Lung (tissue), 17 donors: ENCODE measurements at places on chromosomes 11 and 22. TPM values are rescaled to one million over a fixed set of nuclear protein-coding genes. Genes with fewer than 3 reads are reported as not detected.

FXYD6 gene
- 70.0 TPM for total RNA-seq

KCNJ1 gene
- 0.12 TPM for total RNA-seq

- H3K4me3 ChIP-seq = no peak overlapping the region
- H3K27ac ChIP-seq = no peak overlapping the region
- H3K27me3 ChIP-seq = no peaks in the 10 kb centered on the region
- no peak for DNase-seq
- H3K36me3 ChIP-seq = no peaks in the 10 kb centered on the region
- H3K4me1 ChIP-seq = peaks cover 2% of the 10 kb centered on the region
Measured at GRCh38 chr11:128411812-128412211, 175.5 kb downstream of the ETS1 start.

- no peaks in the 10 kb centered on the region for H3K36me3 ChIP-seq
- H3K27ac ChIP-seq = peak overlapping the region; percentile 98
- peaks cover 2% of the 10 kb centered on the region for H3K4me1 ChIP-seq
- no peaks in the 10 kb centered on the region for H3K27me3 ChIP-seq
Measured at GRCh38 chr11:9566561-9567063, 6.9 kb upstream of the WEE1 start.

DNA sequence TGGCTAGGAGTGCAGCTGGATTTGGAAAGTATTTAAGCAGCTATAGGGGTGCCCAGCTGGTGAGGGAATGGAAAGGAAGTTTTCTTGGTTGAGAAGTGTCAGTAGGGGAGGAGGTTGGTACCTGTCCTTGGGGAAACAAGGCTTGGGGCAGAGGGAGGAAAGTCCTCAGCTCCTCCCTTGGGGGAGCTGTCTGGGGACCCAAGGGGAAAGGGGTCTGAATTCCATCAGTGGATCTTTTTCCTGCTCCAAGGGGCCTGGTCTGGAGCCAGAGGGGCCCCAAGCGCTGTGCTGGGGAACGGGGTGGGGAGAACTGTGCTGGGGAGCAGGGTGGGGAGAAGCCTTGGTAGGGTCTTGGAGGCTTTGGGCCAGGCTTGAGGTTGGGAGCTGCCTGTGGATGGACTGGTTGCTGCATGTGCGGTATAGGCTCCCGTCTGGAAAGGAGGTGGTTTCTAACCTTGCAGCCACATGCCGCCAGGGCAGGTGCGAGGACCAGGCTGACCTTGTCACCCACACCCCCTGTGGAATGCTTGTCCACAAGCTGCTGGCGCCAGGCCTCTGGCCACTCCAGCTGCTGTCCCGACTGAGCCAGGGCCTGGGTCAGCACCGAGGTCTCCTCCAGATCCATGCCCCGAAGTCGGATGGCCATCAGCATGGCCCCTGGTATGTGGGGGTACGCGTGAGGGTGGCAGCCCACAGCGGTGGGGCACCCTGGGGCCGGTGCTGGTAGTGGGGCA lies 963 bp downstream of the TYMP start:
- peak overlapping the region; percentile 64 for H3K4me3 ChIP-seq

SLC36A4 gene
- 19.3 TPM for total RNA-seq

FAM83F gene
- 1.0 TPM for total RNA-seq

DNA sequence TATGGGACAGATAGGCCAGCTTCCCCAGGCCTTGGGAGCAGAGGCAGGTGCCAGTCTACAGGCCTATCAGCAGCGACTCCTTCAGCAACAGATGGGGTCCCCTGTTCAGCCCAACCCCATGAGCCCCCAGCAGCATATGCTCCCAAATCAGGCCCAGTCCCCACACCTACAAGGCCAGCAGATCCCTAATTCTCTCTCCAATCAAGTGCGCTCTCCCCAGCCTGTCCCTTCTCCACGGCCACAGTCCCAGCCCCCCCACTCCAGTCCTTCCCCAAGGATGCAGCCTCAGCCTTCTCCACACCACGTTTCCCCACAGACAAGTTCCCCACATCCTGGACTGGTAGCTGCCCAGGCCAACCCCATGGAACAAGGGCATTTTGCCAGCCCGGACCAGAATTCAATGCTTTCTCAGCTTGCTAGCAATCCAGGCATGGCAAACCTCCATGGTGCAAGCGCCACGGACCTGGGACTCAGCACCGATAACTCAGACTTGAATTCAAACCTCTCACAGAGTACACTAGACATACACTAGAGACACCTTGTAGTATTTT lies 26.6 kb upstream of the L3MBTL2 start:
- no peak overlapping the region for H3K4me3 ChIP-seq
- H3K27ac ChIP-seq = no peak overlapping the region
- peaks cover 48% of the 10 kb centered on the region for H3K36me3 ChIP-seq
- no peak for DNase-seq

DNA sequence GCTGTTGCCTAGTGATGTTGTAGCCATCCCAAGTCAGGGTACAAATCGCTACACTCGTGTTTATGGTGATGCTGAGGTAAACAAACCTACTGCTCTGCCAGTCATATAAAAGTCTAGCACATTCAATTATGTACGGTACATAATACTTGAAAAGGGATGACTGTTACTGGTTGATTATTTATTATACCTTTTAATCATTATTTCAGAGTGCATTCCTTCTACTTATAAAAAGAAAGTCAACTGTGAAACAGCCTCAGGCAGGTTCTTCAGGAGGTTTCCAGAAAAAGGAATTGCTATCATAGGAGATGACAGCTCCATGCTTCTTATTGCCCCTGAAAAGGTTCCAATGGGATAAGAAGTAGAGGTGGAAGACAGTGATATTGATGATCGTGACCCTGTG lies 652.5 kb upstream of the KIRREL3 start:
- no peaks in the 10 kb centered on the region for H3K4me1 ChIP-seq
- no peaks in the 10 kb centered on the region for H3K27me3 ChIP-seq
- no peaks in the 10 kb centered on the region for H3K36me3 ChIP-seq
- DNase-seq = no peak
- no peak overlapping the region for H3K4me3 ChIP-seq

C11orf65 gene
- 0.49 TPM for total RNA-seq

DNA sequence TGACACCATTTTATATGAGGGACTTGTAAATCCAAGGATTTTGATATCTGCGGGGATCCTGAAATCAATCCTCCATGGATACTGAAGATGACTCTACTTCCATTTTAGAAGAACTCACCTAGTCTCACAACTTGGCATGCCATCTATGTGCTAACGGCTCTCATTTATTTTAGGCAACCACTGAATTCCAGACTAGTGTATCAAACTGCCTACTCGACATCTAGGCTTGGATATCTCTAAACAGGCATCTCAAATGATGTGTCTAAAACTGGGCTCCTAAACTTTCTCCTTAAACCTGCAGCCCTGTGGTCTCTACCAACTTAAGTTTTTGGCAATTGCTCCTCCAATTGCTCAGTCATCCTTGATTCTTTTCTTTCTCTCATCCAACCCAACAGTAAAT lies 31.2 kb upstream of the CLNS1A start:
- no peaks in the 10 kb centered on the region for H3K27me3 ChIP-seq
- no peak overlapping the region for H3K4me3 ChIP-seq
- no peaks in the 10 kb centered on the region for H3K4me1 ChIP-seq
- H3K27ac ChIP-seq = peak overlapping the region; percentile 68
- peaks cover 44% of the 10 kb centered on the region for H3K36me3 ChIP-seq

GRCh38 chr22:49321477-49322055 lies 506.1 kb downstream of the BRD1 start:
- H3K27me3 ChIP-seq = peaks cover 16% of the 10 kb centered on the region
- no peak overlapping the region for H3K4me3 ChIP-seq
- H3K4me1 ChIP-seq = no peaks in the 10 kb centered on the region

TECTA gene
- 1.0 TPM for total RNA-seq

DNA sequence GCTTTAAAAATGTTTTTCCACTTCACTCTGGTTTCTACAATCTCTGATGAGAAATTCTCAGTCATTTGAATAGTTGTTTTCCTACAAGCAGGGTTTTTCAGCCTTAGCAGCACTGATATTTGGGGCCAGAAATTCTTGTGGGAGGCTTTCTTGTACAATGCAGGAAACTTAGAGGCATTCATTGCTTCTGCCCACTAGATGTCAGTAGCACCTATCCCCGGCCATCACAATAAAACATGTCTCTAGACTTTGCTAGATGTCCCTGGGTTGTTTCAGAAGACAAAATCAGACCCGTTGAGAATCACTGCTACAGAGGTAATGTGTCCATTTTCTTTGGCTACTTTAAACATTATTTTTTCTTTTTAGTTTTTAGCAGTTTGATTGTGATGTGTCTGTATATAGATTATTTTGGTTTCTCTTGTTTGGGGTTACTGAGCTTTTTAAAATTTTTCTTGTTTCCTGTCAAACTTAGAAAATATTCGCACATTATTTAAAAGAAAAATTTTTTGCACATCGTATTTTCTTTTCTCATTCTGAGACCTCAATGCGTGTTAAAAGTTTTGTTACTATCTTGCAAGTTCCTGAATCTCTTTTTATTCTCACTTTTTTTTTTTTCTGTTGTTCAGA lies 60.8 kb upstream of the CCDC179 start:
- peak; percentile 82 for DNase-seq
- no peak overlapping the region for H3K27ac ChIP-seq
- no peaks in the 10 kb centered on the region for H3K4me1 ChIP-seq
- no peaks in the 10 kb centered on the region for H3K36me3 ChIP-seq
- H3K4me3 ChIP-seq = no peak overlapping the region

SMIM35 gene
- total RNA-seq = 0.17 TPM

PTPRCAP gene
- total RNA-seq = 8.8 TPM

GRCh38 chr11:114195981-114196731 lies 100.0 kb upstream of the NNMT start:
- peaks cover 38% of the 10 kb centered on the region for H3K4me1 ChIP-seq
- H3K4me3 ChIP-seq = no peak overlapping the region
- DNase-seq = peak; percentile 52
- no peaks in the 10 kb centered on the region for H3K36me3 ChIP-seq

GRCh38 chr11:2400762-2401435 lies 349 bp downstream of the TSSC4 start:
- H3K4me1 ChIP-seq = peaks cover 28% of the 10 kb centered on the region
- no peaks in the 10 kb centered on the region for H3K27me3 ChIP-seq
- DNase-seq = no peak
- H3K36me3 ChIP-seq = peaks cover 10% of the 10 kb centered on the region

TESMIN gene
- total RNA-seq = 1.8 TPM

- peaks cover 46% of the 10 kb centered on the region for H3K36me3 ChIP-seq
- H3K4me1 ChIP-seq = peaks cover 2% of the 10 kb centered on the region
Measured at GRCh38 chr11:6455070-6455469, 14.3 kb upstream of the HPX start.

P2RX6 gene
- 1.1 TPM for total RNA-seq

- no peak for DNase-seq
- no peaks in the 10 kb centered on the region for H3K4me1 ChIP-seq
- no peak overlapping the region for H3K27ac ChIP-seq
- H3K36me3 ChIP-seq = no peaks in the 10 kb centered on the region
Measured at GRCh38 chr11:34021977-34022735, 29.4 kb upstream of the CAPRIN1 start.

DNA sequence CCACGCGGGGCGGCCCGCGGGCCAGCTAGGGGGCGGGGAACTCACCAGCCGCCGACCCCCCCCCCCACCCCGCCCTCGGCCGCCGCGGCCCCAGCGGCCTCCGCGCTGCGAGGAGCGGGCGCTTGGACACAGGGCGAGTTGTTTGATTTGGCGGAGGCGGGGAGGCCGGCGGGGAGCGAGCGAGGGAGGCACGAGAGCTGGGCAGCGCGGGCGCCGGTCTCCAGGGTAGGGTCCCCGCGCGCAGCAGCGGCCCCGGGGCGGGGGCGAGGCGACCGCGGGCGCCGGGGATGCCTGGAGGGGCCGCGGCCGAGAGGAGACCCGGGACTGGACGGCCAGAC lies 64.4 kb downstream of the NAV2 start:
- H3K4me1 ChIP-seq = peaks cover 6% of the 10 kb centered on the region
- no peaks in the 10 kb centered on the region for H3K36me3 ChIP-seq
- DNase-seq = no peak
- no peaks in the 10 kb centered on the region for H3K27me3 ChIP-seq
- H3K27ac ChIP-seq = peak overlapping the region; percentile 74
- peak overlapping the region; percentile 37 for H3K4me3 ChIP-seq

- DNase-seq = peak; percentile 93
- no peak overlapping the region for H3K27ac ChIP-seq
- no peaks in the 10 kb centered on the region for H3K27me3 ChIP-seq
- no peak overlapping the region for H3K4me3 ChIP-seq
- H3K4me1 ChIP-seq = peaks cover 15% of the 10 kb centered on the region
- no peaks in the 10 kb centered on the region for H3K36me3 ChIP-seq
Measured at GRCh38 chr11:119709638-119710346, 19.2 kb downstream of the NECTIN1 start.

PVALB gene
- not detected for total RNA-seq

- no peaks in the 10 kb centered on the region for H3K27me3 ChIP-seq
- no peaks in the 10 kb centered on the region for H3K4me1 ChIP-seq
- H3K36me3 ChIP-seq = no peaks in the 10 kb centered on the region
- DNase-seq = no peak
- H3K27ac ChIP-seq = no peak overlapping the region
- H3K4me3 ChIP-seq = no peak overlapping the region
Measured at GRCh38 chr11:75492181-75492820, 33.4 kb downstream of the GDPD5 start.

DNA sequence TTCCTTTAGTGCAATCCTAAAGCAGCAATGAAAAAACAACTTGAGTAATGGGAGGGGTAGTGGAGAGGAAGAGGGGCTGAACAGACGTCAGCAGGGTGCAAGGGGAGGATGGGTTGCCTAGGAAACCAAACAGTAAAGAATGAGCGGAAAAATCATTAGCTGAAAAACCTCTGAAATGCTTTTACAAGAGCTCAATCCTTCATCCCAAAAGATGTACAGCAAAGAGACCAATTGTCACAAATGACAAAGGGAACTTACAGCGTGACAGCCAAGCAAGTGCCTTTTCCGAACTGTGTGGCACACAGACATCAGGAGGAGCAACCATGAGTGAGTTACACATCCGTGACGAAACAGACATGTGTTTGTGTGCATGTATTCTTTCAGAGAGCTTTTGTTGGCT lies 104.6 kb downstream of the SIK3 start:
- no peak overlapping the region for H3K4me3 ChIP-seq
- H3K4me1 ChIP-seq = peaks cover 15% of the 10 kb centered on the region
- H3K27ac ChIP-seq = no peak overlapping the region
- DNase-seq = peak; percentile 55

DNA sequence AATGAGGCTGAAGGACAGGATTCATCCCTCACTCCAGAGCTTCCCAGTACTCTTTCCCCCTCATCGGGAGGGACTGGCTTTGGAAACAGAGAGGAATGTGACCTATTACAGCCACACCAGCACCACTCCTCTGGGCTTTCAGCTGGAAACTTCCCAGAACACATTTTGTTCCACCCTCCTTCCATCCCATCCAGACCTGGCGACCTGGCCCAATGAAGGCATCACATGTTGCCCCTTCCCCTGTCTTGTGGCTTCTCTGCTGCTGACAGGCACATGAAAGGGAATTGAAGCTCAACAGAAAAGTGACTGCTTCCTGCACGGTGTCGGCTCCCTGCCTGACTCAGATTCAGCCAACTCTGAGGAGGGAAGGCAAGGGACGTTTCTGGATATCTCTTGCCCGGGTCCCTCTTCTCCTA lies 19.1 kb downstream of the IRAG1 start:
- no peaks in the 10 kb centered on the region for H3K36me3 ChIP-seq
- H3K4me3 ChIP-seq = no peak overlapping the region
- peak overlapping the region; percentile 85 for H3K27ac ChIP-seq

- DNase-seq = no peak
- H3K36me3 ChIP-seq = no peaks in the 10 kb centered on the region
- no peak overlapping the region for H3K4me3 ChIP-seq
- no peaks in the 10 kb centered on the region for H3K27me3 ChIP-seq
- peaks cover 3% of the 10 kb centered on the region for H3K4me1 ChIP-seq
Measured at GRCh38 chr11:112928136-112928535, 33.1 kb upstream of the NCAM1 start.

- no peak overlapping the region for H3K27ac ChIP-seq
- peaks cover 6% of the 10 kb centered on the region for H3K36me3 ChIP-seq
Measured at GRCh38 chr11:65589444-65590239, 6.0 kb downstream of the KCNK7 start.

CTSF gene
- total RNA-seq = 39.6 TPM

GPR83 gene
- not detected for total RNA-seq
